Inflammatory macrophage treated with lipopolysaccharide for 4 hours (primary cell): ENCODE measurements at places on chromosomes 11 and 22.
A peak's percentile ranks its signal among the peaks of the same experiment; 100 is the strongest.

DNA sequence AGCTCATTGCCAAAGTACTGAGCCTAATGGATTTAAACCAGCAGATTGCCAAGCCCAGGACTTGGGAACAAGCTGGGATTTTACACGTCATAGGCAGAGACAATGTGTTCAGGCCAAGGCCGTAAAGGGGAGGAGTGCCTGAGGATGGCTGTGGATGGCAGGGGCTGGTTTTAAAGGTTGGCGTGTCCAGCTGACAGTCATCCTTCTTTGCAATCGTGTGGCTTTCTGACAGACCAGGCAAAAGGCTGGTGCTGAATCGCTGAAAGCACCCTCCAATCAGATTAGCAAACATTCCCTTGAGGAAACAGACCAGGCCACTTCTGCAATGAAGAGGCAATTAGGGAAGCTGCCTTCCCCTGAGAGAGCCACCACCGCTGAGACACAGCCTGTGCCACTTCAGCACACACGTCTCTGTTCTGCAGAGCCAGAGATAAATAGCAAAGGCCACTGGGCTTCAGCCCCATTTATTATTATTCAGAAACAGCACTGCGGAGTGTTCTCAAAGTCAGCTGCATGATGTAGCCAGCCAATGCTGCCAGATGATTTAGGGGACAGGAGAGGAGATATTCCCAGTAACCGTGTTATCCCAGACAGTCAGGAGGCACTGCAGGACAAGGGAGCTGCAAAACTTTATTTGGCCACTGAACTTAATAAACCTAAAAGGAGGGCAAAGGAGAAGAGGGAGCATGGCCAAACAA lies 54.2 kb upstream of the CSNK2A3 start:
- peak; percentile 20 for DNase-seq

GRCh38 chr11:119100246-119100970 lies 1.2 kb downstream of the DPAGT1 start:
- DNase-seq, result peak; percentile 47

DNA sequence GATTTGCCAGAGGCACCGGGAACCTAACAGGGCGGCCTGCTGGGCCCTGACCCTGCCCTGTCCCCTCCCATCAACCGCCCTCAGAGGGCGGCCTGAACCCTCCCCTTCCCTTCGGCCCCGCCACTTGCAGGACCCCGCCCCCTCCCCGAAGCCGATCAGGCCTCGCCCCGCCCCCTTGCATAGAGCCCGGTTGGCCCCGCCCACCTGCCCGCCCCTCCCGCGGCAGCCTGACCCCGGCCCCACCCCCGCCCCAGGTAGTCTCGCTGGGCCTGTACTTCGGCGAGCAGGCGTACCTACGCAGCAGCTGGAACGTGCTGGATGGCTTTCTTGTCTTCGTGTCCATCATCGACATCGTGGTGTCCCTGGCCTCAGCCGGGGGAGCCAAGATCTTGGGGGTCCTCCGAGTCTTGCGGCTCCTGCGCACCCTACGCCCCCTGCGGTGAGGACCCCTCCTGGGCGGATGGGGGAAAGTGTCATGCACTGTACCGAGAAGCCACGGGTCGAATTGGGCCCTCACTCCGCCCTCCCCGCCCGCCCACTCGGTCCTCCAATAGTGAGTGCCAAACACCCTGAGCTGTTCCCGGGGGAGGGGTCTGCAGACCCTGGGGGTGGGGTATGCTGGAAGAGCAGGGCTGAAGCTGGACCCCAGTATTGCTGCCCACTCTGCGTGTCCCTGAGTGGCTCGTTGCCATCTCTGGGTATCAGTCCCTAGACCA lies 94.1 kb downstream of the CACNA1I start:
- no peak for DNase-seq

GRCh38 chr22:50247748-50248147 lies 2.9 kb upstream of the TUBGCP6 start:
- peak; percentile 49 for DNase-seq

GRCh38 chr11:113240790-113241635 lies 73.4 kb upstream of the TTC12 start:
- DNase-seq, result no peak

DNA sequence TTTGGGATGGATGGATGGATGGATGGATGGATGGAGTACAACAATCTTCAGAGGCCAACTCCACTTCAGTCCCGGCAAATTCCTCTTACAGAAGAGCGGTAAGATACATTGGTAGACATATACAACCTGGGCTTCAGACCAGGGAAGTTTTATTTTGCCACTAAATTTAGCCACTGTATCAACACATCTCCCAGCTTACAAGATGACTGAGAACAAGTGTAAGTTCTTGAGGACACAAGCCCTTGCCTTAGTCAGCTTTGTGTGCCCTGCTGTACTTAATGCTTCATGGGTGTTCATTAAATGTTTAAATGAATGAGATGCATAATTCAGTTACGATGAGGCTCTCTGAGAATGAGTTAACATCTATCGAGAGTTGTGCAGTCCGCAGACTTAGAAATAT lies 127.7 kb downstream of the COMMD9 start:
- no peak for DNase-seq

DNA sequence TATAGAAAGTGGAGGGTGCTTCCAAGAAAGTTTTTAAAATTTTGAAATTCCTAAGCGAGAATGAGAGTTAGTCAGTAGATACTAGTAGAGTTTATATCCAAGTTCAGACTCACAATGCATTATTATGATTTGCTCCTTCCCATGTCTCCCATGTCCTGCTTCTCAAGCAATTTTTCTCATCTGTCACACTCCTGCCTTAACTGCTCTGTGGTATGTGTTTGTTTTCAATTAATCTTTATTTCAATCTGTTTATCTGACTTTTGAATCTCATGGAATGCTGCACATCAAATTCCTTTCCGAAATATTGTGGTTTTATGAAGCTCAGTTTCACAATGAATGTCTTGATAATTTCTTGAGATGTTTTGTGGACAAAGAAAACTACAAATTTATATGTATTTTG lies 18.1 kb downstream of the THY1 start:
- DNase-seq, result no peak

- DNase-seq, result no peak
Measured at GRCh38 chr11:94539420-94539819, 4.3 kb upstream of the FUT4 start.

GRCh38 chr22:45688600-45689080 lies 17.0 kb downstream of the ATXN10 start:
- no peak for DNase-seq

GRCh38 chr11:55572548-55572947 lies 620 bp downstream of the OR4C16 start:
- no peak for DNase-seq

DNA sequence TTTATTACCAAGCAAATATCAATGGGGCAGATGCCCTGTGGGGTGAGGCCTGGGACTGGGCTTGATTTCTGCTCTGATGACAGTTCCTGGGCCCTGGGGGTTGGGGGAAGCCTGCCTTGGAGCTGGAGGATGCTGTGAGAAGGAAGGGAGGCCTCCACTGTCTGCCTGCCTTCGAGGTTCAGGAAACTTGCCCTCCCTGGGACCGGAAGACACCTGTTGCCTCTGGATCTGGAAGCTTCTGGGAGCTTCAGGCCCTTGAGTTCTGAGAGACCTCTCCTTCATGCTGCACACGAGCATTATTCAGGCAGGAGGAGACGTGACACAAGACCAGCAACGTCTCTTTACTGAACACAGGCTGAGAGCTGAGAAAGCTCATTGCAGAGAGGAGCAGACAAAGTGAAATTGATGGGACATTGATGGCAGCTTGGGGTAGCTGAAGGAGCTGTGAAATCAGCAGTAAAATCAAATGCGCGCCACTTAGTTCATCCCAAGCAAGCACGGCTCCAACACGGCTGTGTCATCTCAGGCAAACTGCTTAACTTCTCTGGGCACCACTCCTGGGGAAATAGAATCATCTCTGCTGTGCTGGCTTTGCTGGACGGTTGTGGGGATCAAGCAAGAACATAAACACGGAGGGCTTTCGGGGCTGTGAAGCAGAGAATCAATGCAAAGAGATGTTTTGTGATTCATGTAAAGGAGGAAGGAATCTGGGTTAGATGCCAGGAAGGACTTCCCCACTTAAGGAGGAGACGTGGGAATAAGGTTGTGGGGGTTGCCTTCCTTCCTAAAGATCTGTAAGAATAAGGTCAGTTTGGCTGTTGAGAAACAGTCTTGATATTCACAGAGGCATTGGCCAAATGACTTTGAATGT lies 64.5 kb downstream of the TP53I11 start:
- no peak for DNase-seq

- DNase-seq, result peak; percentile 15
Measured at GRCh38 chr11:119195680-119196079, 10.4 kb downstream of the NHERF4 start.

GRCh38 chr22:40147388-40148176 lies 30.1 kb upstream of the TNRC6B start:
- no peak for DNase-seq

DNA sequence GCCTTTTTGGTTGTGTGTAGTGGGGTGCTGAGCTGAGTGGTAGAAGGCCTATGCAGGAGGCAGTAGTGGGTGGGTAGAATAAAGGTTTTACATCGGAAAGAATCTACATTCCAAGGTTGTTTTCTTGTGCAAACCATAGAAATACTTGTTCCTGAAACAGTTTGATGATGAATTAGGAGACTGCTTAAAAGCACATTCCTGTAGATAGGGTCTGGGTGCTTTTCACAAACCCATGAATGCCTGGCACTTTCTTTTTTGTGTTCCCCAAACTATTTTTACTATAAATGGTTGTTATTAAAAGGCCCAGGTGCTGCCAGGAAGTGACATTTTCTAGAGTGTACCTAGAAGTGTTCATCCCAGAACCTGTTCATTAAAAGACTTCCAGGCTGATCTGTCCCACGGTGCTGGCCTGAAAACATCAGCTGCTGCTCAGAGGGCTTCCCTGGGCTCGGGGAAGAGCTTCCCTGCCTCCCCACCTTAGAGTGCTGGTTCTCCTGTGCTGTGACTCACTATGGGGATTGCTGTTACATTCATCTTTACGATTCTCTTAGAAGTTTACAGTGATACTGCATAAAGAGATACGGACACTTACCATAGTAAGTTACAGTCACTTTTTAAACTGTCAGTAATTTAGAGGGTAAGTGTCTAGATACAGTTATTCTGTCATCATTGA lies 27.9 kb downstream of the PPFIA1 start:
- no peak for DNase-seq

DNA sequence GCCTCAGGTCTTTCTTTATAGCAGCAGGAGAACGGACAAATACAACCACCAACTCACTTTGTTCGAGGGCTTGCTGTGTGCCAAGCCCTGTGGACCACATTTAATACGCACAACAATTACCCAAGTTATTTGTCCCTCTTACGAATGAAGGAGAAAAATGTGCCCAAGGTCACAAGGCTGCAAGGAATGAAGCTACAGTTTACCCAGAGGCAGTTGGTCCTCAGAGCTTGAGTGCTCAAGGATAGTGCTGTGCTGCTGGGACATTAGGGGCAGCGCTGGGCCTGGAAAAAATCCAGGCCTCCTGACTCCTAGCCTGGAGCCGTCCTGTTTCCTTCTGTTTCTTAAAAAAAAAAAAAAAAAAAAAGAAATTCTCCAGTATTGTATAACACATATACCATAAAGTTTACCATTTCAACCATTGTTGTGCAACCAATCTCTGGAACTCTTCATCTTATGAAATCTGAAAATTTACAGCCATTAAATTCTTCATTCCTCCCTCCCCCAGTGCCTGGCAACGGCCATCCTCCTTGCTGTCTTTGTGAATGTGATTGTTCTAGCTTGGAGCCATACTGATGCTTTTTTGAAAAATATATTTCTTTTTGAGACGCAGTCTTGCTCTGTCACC lies 1.0 kb upstream of the C11orf86 start:
- DNase-seq, result peak; percentile 83

DNA sequence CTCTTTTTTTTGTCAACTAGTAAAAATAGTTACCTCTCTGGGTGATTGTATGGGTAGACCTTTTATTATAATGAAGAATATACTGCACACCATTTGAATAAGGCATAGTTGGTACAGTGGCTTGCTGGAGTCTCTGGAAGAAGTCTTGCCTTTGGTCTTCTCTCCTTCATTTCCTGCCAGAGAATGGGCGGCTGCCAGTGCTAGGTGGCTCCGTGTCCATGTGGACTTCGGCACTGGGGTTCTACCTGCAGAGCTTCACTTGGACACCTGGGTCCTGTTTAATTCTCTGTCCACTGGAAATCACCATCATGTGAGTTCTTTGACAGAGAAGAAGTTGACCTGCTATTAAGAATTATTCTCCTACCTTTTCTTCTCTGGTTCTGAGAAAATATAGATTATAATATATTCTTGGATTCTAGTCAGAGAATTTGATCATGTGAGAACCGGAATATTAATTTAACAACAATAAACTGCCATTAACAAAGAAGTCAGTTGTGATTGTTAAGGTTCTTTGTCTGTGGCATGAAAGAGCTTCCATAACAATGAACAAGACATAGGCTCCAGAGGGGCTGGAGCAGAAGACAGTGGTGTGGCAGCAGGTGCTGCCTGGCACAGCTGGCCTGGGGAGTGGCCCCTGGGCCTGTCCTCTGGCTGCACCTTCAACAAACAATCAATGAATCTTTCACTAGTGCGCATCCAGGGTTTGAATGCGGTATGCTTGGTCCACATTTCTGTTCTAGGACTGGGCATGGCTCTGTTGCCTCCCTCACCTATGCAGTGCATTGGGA lies 77.5 kb downstream of the PPFIBP2 start:
- DNase-seq, result no peak

GRCh38 chr11:55172734-55173415 lies 89.1 kb upstream of the TRIM48 start:
- DNase-seq, result no peak

DNA sequence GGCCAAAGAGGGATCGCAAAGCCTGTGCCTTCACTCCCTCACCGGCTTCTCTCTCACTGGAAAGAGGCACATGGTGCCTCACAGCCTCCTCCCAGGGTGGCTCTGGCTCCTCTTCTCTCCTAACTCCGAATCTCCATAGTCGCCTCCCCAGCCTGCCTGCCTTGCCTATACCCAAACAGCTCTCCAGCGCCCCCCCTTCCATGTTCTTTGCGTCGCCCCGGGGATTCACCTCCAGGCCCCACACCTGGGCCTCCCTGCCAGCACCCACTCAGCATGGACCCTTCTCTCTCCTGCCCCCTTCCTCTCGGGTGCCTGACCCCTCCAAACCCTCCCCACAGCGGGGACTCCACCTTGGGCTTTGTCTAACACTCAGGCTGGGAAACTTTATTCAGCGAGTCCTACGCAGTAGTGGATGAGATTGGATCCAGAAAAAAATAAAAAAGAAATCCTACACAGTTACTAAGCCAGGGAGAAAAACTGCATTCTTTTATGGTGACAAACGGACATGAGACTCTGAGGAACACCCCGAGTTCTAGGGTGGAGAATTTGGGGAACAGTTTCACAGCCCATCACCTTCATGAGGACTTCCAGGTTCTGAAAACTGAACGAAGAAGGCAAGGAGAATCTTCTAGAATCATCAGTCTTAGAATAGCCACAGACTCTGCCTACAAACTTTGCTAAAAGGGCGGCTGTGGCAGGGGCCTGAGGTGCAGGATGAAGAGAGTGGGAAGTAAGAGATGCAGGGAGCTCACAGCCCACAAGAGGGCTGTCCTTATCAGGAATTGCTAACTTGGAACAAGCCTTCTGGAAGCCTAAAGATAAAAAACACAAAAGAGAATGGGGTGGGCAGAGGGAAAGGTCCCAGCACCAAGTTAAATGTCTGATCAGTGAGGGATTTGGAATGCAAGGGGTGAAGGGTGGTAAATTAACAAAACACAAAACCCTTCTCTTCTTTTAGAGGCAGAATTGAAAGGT lies 5.3 kb downstream of the PPM1F start:
- no peak for DNase-seq
